CD4-positive, alpha-beta T cell (primary cell): ENCODE measurements at places on chromosomes 7 and 10. TPM values are rescaled to one million over a fixed set of nuclear protein-coding genes. Genes with fewer than 3 reads are reported as not detected.
A peak's percentile ranks its signal among the peaks of the same experiment; 100 is the strongest.

Gene ZNF655
- 146 TPM for total RNA-seq

Gene STAMBPL1
- 23.7 TPM for total RNA-seq

Gene TMEM209
- 18.3 TPM for total RNA-seq

Gene LIPF
- total RNA-seq = not detected

Gene HOXA7
- not detected for total RNA-seq

Gene KIF11
- total RNA-seq = 0.47 TPM

Gene PDIA4
- 19.9 TPM for total RNA-seq

Gene DOCK1
- not detected for total RNA-seq

Gene ABHD11
- 11.5 TPM for total RNA-seq

DNA sequence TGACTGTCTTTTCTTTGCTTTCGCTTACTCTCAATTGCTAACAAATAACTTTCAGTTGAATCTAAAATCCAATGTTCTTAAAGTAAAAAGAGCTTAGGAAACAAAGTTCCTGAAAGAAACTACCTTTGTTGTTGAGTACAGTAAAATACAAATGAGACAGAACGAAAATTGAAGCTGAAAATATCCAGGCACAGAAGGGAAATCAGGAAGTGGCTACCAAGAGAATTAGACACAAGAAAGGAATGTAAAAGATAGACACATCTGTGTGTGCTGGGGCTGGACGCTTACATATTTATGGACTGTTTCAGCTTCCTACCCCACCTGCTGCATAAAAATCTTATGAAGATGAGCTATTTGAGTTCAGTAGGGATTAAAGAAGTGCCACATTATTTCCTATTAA, 161.7 kb upstream of the PLXDC2 start:
- H3K27ac ChIP-seq = no peak overlapping the region
- H3K36me3 ChIP-seq = no peaks in the 10 kb centered on the region
- no peak overlapping the region for H3K4me3 ChIP-seq
- no peak for DNase-seq
- H3K27me3 ChIP-seq = no peaks in the 10 kb centered on the region
- H3K4me1 ChIP-seq = no peaks in the 10 kb centered on the region

DNA sequence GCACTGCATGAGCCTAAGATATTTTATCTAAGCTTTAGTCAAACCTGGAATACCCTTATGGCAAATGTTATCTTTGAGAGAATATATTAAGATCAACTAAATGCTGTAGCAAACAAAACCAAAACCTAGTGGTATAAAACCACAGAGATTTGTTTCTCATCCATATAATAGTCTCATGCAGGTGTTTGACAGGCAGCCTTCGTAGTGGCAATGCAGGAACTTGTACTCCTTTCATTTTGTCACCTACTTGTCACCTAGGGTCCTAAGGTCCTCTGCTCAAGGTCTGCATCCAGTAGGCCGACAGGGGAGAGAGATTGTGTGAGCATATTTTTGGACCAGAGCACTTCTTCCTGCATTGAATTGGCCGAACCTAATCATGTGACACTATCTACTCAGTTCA, 352.6 kb downstream of the GPR37 start:
- H3K27ac ChIP-seq = no peak overlapping the region
- H3K36me3 ChIP-seq = no peaks in the 10 kb centered on the region
- no peak overlapping the region for H3K4me3 ChIP-seq
- no peaks in the 10 kb centered on the region for H3K27me3 ChIP-seq
- no peaks in the 10 kb centered on the region for H3K4me1 ChIP-seq

DNA sequence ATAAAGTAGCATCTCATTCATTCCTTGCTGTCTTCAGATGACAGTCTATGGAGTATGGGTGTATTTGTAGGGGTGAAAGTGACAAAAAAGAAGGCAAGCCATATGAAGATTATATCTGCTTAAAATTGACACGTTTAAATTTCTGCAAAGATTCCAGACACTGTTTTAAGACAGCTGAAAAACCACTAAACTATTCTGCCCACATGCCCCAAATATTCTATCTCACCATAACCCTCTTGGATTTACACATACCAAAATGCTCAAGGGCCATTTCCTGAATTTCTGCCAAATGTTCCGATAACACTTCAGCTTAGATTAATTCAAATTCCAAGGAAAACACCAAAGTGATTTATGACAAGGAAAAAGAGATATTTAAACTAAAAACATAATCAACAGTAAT, 99.9 kb upstream of the IL6 start:
- H3K36me3 ChIP-seq = no peaks in the 10 kb centered on the region
- no peak for DNase-seq
- no peak overlapping the region for H3K4me3 ChIP-seq
- no peaks in the 10 kb centered on the region for H3K27me3 ChIP-seq
- no peaks in the 10 kb centered on the region for H3K4me1 ChIP-seq

- DNase-seq = peak; percentile 69
- H3K4me3 ChIP-seq = peak overlapping the region; percentile 83
- H3K27me3 ChIP-seq = no peaks in the 10 kb centered on the region
- peak overlapping the region; percentile 65 for H3K27ac ChIP-seq
Observed at GRCh38 chr10:135601-136464, 578 bp downstream of the ZMYND11 start.

DNA sequence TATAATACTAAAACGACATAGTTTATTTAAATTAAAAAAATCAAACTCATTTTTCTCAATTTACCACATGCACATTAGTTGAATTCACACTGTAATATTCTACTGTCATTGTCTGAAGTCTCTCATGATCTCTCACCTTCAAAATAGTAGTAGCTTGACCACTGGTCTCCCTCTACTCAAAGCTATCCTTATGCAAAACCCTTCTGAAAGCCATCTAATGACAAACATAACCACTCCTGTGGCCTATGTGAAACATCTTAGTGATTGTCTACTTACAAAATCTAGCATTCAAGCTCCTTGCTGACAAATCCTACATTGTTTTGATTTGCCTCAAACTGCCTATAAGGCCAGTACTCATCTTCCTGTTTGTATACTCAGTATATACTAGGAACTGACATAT, 606.0 kb upstream of the GHITM start:
- no peak overlapping the region for H3K4me3 ChIP-seq
- no peaks in the 10 kb centered on the region for H3K27me3 ChIP-seq
- no peak for DNase-seq
- H3K36me3 ChIP-seq = no peaks in the 10 kb centered on the region
- no peak overlapping the region for H3K27ac ChIP-seq

DNA sequence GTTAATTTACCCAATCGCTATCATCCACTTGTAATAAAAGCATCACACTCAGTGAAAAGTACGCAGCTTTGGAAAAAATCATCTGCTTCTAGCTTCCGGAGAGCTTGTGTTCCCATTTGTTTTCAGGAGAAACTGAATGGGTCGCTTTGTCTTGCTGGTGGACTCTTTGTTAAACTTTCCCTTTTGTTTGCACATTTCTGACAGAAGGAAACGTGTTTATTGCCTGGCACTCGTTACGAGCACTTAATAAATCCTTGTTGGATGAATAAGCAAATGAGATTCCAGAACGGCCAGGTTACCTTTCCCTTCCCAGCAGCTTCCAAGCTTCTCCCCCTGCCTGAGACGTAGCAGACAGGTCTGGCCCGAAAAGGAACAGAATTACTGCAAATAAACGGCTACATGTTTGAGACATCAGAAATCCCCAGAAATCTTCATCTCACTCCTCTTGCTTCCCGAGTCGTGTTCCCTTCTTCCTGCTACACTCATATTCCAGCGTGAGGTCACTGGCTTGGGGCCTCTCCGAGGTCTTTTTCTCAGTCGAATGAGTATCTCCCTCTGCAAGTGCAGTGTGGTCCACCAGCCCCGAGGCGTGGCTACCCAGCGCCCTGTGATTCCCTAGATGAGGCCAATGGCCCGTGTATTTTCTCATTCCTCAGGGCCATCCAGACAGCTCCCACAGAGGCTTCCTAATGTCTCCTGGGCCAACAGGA, 167.2 kb downstream of the FRMD4A start:
- no peaks in the 10 kb centered on the region for H3K36me3 ChIP-seq
- H3K27ac ChIP-seq = no peak overlapping the region
- no peak overlapping the region for H3K4me3 ChIP-seq
- peaks cover 16% of the 10 kb centered on the region for H3K27me3 ChIP-seq

- H3K27me3 ChIP-seq = no peaks in the 10 kb centered on the region
- H3K36me3 ChIP-seq = no peaks in the 10 kb centered on the region
- peaks cover 45% of the 10 kb centered on the region for H3K4me1 ChIP-seq
- DNase-seq = peak; percentile 35
- H3K27ac ChIP-seq = no peak overlapping the region
Observed at GRCh38 chr7:151273651-151274390, 25.3 kb upstream of the SMARCD3 start.

DNA sequence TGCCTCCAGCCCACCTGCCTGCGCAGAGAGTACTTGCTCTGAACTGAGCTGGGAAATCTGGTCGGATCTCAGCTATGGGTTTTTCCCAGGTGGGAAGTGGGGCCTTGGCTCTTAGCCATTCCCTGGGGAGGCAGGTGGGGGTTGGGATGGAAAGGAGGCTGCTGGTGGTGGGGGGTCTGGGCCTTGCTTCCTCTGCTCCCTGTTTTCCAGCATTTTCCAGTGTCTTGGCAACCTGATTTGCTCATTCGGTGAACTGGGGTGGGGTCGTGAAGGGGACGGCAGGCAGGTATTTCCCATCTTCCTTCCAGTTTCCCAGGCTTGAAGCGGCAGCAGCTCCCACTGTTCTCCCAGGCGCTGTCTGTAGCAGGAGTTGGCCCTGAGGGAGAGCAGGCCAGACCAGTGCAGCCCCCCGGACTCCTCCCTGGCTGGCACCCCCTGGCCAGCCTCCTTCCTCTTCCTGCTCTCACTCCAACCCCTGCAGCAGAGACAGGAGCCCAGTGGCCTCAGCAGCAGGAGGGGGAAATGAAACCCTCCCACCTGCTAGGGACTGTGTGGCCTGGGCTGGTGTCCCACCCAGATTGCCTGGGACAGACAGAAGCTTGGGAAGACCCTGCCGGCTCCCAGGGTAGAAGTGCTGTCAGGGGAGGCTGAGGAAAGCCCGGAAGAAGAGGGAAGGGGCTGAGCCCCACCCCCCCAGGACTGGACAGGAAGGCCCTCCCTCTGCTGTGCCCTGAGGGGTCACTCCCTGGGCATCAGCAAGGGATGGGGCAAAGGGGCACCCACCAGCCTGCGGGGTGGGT, 6.6 kb downstream of the TRIM8 start:
- peak overlapping the region; percentile 66 for H3K27ac ChIP-seq
- H3K4me1 ChIP-seq = peaks cover 77% of the 10 kb centered on the region
- DNase-seq = no peak
- peaks cover 36% of the 10 kb centered on the region for H3K36me3 ChIP-seq
- H3K4me3 ChIP-seq = no peak overlapping the region

GRCh38 chr10:88165849-88166271, 302.4 kb downstream of the PTEN start:
- H3K4me3 ChIP-seq = no peak overlapping the region
- peaks cover 10% of the 10 kb centered on the region for H3K4me1 ChIP-seq
- no peak for DNase-seq

- H3K27ac ChIP-seq = no peak overlapping the region
- no peak overlapping the region for H3K4me3 ChIP-seq
- H3K36me3 ChIP-seq = no peaks in the 10 kb centered on the region
- DNase-seq = no peak
- H3K27me3 ChIP-seq = no peaks in the 10 kb centered on the region
Observed at GRCh38 chr7:146053492-146053891, 63.1 kb upstream of the CNTNAP2 start.

- no peaks in the 10 kb centered on the region for H3K27me3 ChIP-seq
- no peak overlapping the region for H3K4me3 ChIP-seq
- no peak for DNase-seq
- no peaks in the 10 kb centered on the region for H3K4me1 ChIP-seq
Observed at GRCh38 chr10:75925999-75926398, 494.6 kb downstream of the LRMDA start.

GRCh38 chr7:157904211-157904865, 567.5 kb downstream of the DNAJB6 start:
- no peaks in the 10 kb centered on the region for H3K4me1 ChIP-seq
- no peaks in the 10 kb centered on the region for H3K36me3 ChIP-seq
- no peak for DNase-seq
- no peak overlapping the region for H3K4me3 ChIP-seq
- no peaks in the 10 kb centered on the region for H3K27me3 ChIP-seq
- no peak overlapping the region for H3K27ac ChIP-seq

DNA sequence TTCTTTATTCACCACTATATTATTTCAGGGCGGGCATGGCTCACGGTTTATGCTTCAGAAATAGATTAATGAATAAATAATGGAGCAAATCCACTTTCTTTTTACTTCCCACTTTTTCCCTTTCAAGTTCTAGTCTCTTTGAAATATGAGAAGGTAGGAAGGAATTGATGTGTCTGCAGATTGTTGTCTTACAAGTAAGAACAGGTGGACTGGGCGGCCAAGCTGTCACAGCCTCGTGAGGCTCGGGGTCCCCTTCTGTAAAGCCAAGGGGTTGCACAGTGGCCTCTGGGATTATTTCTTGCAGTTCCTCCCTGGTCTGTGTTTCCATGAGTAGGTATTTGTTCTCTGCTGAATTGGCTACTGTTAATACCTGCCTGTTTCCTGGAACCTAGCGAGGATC, 11.2 kb downstream of the VWA2 start:
- no peak overlapping the region for H3K27ac ChIP-seq
- H3K4me1 ChIP-seq = no peaks in the 10 kb centered on the region
- no peaks in the 10 kb centered on the region for H3K36me3 ChIP-seq

DNA sequence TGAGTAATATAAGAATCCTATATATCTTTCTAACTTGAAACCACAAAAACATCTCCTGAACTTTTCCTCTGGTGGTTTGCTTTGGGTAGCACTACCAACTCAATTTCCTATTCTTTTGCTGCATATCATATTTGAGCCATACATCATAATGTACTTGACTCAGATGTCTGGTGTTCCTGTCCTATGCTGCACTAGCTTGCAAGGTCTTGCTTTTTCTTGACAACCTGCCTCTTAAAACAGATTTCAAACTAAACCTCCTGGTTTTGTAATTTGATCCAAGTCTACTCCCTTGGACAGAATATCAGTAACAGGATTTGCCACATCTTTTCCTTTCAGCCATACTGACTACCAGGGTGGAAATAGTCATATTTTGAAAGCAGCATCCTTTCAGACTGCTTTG, 520.3 kb upstream of the LRRTM3 start:
- no peaks in the 10 kb centered on the region for H3K4me1 ChIP-seq
- no peak overlapping the region for H3K4me3 ChIP-seq
- H3K36me3 ChIP-seq = no peaks in the 10 kb centered on the region

DNA sequence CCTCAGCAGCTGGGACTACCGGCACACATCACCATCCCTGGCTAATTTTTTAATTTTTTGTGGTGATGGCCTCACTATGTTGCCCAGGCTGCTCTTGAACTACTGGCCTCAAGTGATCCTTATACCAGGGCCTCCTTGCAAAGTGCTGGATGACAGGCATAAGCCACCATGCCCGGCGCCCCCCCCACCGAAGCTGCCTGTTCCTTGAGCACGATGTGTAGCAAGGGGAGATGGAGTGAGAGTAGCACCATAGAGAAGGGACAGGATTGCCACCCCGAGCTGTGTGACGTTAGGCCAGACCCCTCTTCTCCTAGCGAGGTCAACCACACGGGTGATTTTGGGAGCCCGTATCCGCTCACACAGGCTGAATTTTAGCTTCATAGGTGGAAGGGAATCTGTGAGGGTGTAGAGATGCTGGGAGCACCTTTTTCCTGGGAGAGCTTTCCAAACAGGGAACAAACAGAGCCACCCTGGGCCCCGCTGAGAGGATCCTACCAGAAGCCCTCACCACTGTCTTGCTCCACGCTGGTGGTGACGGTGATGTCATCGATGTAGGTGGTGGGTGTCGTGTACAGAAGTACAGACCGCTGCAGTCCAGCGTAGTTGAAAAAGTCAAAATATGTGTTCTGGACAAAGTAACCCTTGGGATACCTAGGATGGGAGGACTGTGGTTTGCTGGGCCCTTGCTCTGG, 3.0 kb downstream of the GUSB start:
- no peaks in the 10 kb centered on the region for H3K27me3 ChIP-seq
- DNase-seq = no peak
- H3K36me3 ChIP-seq = peaks cover 30% of the 10 kb centered on the region
- no peak overlapping the region for H3K4me3 ChIP-seq
- H3K27ac ChIP-seq = no peak overlapping the region
- peaks cover 31% of the 10 kb centered on the region for H3K4me1 ChIP-seq
